Esophagus squamous epithelium (tissue), 5 donors: ENCODE measurements at places on chromosomes 11 and 22.

GRCh38 chr11:42524534-42525227 is 787.1 kb upstream of the API5 start:
- DNase-seq: no peak

DNA sequence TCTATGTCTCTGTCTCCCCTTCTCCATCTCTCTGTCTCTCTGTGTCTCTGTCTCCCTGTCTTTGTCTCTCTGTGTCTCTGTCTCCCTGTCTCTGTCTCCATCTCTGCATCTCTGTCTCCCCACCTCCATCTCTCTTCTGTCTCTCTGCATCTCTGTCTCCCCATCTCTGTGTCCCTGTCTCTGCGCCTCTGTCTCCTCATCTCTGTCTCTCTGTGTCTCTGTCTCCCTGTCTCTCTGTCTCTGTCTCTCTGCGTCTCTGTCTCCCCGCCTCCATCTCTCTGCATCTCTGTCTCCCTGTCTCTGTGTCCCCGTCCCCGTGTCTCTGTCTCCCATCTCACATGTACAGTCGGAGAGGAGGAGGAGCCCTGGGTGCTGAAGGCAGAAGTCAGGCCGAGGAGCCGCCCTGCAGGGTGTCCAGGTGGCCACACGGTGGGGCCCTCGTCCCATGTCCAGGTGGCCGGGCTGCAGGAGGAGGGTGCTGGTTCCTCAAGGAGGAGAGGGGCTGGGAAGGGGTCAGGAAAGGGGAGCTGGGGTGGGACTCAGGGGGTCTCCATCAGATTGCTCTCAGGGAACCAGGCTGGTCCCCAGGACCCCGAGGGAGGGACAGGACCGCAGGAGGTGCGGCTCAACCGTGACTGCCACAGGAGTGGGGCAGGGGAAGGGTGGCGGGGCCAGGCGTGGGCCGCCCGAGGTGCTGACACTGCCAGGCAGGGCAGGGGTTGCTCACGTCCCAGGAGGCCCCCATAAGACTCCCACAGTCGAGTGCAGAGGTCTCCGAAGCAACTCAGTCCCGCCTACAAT is 25.6 kb upstream of the TH start:
- DNase-seq: no peak

DNA sequence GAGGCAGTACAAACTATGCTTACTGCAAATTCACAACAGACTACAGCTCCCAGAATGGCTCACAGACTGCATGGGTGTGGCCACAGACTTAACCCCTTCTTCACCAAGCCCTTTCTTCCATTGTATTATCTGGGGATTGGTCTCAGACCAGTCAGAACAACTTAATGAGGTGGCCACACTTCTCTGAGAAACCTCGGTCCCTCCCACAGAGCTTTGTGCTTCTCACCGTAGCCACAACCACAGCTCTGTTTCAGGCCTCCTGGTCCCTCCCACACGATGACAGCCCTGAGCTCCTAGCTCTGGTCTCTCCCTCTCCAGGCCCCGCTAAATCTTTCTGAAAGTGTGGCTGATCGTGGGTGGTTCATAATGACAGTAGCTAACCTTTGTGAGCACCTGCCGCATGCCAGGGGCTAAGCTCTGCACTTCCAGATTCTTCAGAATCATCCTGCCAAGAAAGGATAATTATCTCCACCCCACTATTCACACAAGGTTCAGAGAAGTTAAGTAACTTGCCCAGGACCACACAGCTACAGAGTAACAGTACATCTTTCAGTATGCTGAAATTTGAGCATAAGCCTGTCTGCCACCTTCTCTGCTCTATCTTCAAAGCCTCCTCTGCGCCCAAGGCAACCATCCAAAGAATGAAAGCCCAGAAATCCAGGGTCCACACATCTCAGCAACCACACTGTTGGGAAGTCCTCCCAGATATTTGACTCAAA is 5.4 kb downstream of the PDE2A start:
- no peak for DNase-seq

DNA sequence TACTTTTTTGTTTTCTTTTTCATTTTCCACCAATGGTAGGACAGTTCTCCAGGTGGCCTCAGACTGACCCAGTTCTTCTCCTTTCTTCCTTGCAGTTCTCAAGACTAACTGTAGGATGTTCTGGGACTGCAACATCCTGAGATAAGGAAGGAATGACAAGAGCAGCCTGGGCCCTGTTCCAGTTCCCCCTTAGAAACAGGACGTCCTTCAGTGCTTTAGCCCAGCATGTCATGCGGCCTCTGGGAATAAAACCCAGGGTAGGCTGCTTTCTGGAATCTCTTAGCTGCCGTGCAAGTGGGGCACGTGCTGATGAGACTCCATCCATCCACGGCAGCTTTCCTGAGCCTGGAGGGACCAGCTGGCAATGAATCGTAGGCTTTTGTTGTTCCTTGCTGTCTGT is 24.0 kb upstream of the CADM1 start:
- DNase-seq: no peak

- no peak for DNase-seq
These were observed 21.3 kb upstream of the NELL1 start for GRCh38 chr11:20647976-20648565.

DNA sequence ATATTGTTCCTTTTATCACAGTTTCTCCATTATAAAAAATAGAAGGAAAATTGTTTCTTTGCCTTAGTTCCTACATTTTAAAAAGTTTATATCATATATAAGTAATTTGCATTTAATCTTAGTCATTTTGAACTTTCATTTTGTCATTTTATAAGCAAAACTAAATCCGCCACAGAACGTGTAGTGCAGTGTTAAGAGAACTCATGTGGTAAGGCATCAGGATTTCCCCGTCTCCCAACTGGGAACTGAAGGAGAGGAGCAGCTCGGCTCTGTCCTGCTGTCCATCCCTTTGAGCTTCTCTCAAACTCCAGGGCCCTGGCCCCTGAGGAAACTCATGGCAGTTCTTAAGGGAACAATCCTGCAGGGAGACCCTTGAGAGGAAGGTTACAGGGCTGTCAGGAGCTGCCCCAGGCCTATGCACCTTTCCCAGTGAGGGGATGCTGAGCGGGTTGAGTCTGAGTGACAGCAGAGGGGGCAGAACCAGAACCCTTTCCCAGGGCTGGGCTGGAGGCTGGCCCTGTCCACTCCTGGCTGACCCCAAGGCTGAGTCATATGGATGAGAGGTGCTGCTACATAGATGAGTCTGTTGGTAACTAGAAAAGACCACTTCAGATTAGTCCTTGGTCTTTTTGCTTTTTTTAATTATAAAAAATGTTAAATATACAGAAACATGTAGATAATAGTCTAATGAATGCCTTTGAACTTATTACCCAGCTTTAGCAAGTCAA is 333.1 kb downstream of the TBC1D22A start:
- no peak for DNase-seq

GRCh38 chr11:114027391-114027790 is 32.1 kb upstream of the ZBTB16 start:
- DNase-seq: no peak

GRCh38 chr11:63840356-63841060 is 1.6 kb downstream of the MARK2 start:
- DNase-seq: no peak

GRCh38 chr22:50228366-50228765 is 16.5 kb downstream of the TUBGCP6 start:
- no peak for DNase-seq

- no peak for DNase-seq
These were observed 311.9 kb downstream of the GUCY1A2 start for GRCh38 chr11:106706355-106706754.

DNA sequence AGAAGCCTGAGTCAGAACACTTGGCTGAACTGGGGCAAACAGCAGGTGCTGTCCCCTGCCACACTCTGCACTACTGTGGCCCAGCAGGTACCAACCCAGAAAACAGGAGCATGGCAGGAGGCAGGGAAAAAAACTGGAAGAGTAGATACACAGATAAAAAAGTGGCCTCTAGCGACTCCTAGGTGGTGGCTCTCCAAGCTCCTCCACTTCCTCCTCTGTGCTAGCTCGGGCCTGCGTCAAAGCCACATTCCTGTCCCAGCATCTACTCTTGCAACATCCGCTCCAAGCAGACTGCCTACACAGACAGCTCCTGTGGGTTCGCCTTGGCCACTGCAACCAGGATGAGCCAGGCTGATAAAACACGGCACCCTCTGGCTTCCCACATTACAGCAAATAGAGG is 6.9 kb downstream of the OR8B12 start:
- no peak for DNase-seq

DNA sequence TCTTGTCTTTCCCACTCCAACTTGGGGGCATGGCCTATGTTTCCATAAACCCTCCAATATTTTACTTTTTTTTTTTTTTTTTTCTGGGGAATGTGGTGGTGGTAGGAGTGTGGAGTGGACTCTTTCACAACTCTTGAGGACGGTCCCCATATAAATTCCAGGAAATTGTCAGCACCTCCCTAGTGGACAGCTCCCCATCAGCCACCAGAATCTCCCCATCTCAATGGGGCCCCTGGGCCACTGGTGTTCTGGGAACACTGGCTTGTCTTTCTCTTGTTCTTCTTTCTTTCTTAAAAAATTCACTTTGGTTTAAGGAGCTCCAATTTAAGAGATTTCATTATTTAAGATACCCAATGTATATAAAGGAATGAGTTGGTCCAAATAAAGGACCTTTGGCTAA is 74.1 kb downstream of the ADM start:
- DNase-seq: no peak

DNA sequence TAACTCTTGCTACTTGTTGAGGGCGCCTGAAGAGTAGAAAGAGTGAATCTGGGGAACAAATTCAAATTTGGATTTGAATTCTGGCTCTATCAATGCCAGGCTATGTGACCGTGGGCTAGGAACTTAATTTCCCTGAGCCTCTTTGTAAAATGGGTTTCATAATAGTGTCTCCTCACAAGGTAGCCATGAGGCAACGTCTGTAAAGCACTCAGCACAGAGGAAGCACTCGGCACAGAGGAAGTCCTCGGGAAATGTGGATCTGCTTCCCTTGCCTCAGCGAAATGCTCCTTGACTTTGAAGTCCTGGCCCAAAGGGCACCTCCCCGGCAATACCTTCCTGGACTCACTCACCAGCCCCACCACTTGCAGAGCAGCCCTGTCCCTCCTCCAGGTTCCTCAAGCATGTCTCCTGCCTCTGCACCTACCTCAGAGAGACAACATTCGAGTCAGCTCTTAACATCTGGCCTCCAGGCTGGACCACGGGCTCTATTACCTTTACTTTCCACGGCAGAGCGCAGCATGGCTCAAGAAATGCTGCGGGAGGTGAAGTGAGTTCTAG is 17.7 kb downstream of the CD6 start:
- no peak for DNase-seq

- no peak for DNase-seq
These were observed 129.0 kb downstream of the CRYBB2 start for GRCh38 chr22:25348391-25348790.

- DNase-seq: no peak
These were observed 220.4 kb upstream of the RAG2 start for GRCh38 chr11:36818410-36818809.

DNA sequence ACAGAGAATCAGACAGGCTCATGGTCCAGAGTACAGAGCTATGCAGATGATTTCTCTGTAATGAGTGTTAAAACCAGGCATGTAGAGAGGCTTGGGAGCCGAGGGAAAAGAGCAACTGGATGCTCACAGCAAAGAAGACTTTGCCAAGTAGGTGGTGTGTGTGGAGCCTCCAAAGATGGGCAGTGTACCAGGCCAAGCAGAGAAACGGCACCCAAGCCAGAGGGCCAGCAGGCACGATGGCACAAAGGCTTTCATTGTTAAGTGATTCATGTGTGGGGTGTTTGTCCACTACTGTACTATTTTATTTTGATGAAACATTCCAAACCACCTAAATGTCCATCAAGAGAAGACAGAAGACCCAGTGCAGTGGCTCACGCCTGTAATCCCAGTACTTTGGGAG is 11.1 kb downstream of the RANGAP1 start:
- DNase-seq: no peak

DNA sequence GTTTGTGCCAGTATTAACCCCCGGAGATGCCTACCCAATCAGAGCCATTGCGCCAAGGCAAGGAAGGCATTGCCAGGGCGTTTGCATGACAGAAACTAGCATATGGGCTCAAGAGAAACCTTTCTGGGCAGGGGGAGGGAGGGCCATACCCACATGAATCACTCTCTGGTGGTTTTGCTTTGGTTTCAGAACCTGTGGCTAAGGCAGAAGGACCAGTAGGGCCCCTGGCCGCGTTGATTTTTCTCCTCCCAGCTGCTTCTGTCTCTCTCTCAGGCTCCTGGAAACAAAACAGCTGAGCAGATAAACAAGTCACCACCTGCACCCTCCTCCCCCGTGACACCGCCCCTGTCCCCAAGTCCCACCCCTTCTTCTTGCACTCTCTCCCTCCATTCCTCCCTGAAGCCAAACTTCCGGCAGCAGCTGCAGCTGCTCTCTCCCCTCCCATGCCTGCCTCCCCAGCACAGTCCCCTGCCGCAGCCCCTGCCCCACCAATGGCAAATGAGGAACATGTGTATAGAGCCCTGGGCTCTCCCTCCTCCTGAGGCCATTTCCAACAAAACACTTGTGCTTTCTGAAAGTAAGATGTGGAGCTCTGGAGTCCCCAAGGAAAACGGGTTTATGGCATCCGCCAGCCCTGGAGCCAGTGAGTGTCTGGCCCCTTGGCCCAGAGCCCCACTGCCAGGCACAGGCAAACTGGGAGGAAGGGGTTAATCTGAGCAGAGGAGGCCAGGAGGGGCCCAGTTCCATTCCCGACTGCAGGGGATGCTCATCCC is 39.0 kb upstream of the ADA2 start:
- DNase-seq: no peak

DNA sequence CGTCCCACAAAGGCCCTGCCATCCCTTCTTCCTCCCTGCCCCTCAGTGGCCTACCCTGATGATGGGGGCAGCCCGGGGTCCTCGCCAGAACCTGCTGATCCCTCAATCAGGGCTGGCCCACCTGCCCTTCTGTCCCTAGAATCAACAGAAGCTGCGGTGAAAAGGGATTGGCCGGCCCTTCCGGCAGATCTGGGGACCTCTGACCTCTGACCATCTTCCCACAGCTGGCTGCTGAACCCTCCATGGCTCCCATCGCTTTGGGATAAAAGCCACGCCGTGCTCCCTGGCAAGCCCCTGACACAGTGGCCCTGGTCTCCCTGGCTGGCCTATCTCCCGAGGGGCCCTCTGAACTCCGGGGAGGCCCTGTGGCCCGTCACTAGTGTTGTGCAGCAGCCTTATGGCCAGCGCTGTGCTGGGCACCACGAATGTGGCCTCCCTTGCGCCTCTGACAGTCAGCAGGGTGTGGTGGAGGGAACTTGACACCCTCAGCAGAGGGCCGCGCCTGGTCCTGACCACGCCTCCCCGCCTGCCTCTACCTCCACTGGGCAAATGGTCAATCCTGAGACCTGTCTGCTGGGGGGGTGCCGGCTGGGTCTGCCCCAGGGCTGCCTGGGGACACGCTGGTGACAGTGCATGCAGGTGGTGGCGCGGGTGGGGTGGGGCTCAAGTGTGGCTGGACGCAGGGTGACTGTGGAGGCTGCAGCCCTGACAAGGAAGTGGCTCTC is 58.0 kb upstream of the TTLL12 start:
- DNase-seq: no peak

DNA sequence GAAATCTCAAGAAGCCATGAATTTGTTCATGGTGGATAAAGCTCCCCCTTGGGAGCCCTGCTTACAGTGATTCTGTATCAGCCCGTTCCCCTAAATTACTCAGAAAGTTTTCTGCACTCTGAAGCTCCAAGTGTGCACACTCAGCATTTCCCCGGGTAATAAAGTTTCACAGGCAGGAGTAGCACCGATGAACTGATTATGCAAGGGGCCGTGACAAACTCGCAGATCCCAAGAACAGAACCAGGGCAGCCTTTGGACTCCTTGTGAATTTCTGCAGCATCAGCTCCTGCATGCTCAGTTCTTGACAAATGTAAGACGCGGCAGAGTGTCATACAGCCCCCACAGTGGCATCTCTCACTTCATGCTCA is 73.5 kb downstream of the COMMD9 start:
- DNase-seq: no peak
